NCI-H524 (cell line): ENCODE measurements at places on chromosomes 1 and 21.
A peak's percentile ranks its signal among the peaks of the same experiment; 100 is the strongest.

DNA sequence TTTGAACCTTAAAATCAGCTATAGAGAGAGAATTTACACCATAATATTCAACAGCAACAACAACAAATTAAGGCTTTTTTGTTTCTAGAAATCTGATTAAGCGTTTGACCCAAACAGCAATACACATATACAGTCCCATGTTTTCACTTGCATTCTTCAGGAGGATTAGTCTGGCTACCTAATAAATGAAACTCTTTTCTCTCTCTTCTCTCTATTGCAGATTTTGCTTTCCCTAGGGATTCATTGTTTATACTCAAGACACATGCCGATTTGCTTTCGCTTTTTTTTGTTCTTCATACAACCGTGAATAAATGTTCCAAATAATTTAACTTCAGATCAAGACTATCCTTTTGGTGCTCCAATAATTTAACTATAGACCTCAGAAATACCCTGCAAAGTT, 162.4 kb upstream of the PTBP2 start:
- no peak for DNase-seq

DNA sequence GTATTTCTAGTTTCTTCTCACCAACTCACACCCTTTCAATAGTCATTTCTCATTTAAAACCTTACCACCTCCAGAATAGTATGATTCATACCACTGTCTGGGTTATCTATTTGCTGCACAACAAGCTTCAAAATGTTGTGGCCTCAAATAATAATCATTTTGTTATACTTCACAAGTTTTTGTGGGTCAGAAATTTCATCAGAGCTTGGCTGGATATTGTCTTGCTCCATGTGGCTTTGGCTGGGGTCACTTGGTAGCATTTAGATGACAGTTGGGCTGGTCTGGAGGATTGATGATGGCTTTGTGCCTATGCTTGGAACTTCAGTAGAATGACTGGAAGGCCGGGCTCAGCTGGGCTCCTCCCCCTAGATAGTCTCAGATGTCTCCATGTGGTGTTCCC, 66.0 kb downstream of the TGFB2 start:
- no peak for DNase-seq

DNA sequence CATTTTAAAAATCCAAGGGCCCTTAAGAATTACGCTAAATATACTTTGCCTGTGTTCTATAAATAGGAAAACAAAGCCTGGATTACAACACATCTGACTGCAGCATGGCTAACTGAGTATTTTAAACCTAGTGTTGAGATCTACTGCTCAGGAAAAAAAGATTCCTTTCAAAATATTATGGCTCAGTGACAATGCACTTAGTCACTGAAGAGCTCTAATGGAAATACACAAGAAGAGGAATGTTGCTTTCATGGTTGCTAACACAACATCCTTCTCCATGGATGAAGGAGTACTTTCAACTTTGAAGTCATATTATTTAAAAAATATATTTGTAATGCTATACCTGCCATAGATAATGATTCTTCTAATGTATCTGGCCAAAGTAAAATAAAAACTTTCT, 248.3 kb upstream of the NEGR1 start:
- no peak for DNase-seq

DNA sequence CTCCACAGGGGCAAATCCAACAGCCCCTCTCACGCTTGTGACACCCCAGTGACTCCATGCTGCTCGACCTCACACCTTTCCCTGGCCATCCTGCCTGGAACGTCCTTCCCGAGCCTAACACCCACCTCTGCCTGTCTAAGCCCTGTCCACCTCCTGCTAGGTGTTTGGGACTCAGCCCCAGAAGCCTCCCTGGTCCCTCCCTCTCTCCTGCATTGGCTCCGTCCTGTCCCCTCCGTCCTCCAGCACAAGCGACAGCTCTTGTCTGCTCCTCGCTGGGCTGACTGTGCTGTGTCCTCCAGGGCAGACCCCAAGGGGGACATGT, 102.0 kb upstream of the IFFO2 start:
- DNase-seq: no peak

DNA sequence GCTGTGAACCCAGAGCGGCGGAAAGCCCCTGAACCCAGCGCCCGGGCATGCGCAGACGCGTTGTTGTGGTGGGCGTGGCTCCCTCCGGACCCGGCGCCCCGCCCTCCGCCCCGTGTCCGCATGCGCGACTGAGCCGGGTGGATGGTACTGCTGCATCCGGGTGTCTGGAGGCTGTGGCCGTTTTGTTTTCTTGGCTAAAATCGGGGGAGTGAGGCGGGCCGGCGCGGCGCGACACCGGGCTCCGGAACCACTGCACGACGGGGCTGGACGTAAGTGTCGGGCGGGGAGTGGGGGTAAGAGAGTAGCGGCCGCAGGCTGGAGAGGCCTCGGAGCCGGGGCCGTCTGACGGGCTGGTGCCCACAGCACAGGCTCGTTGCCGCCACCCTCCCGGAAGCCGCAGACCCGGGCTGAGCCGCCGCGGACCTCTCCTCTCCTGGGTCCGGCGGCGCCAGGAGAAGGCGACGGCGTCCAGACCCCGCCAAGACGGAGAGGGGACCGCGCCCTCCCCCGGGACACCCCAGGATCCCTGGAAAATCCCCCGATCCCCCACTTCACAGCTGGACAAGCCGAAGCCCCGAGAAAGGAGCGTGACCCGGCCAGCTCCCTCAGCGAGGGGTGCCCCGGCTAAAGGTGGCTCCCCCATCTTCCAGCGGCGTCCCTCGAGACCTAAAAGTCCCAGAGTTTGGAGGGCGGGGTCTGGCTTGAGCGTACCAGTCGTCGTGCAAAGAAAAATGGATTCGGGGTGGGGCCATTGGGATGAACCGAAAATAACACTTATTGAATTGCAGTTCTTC, at the start of gene TMEM50A:
TSS of gene TMEM50A (plus strand) at position 147 of the 794 bp plus-strand sequence. CDS start 2,153 bp downstream, outside the sequence.
- peak; percentile 76 for DNase-seq

DNA sequence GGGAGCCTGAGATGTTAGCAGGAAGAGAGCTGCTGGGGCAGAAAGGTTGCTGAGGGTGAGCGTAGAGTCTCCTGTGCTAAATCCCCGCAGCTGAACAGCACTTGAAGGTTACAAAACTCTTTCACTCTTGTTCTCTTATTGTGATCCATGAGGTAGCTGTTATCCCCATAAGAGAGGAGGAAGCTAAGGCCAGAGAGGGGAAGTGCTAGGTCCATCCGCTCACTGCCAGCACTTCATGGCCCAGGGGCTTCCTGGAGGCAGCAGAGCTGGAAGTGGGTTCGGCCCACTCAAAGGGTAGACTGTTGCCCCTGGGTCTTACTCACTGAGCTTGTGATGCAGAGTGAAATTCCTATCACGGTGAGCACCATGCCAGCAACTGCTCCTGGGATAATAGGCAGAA, 5.6 kb downstream of the TMEM234 start:
- DNase-seq: no peak

DNA sequence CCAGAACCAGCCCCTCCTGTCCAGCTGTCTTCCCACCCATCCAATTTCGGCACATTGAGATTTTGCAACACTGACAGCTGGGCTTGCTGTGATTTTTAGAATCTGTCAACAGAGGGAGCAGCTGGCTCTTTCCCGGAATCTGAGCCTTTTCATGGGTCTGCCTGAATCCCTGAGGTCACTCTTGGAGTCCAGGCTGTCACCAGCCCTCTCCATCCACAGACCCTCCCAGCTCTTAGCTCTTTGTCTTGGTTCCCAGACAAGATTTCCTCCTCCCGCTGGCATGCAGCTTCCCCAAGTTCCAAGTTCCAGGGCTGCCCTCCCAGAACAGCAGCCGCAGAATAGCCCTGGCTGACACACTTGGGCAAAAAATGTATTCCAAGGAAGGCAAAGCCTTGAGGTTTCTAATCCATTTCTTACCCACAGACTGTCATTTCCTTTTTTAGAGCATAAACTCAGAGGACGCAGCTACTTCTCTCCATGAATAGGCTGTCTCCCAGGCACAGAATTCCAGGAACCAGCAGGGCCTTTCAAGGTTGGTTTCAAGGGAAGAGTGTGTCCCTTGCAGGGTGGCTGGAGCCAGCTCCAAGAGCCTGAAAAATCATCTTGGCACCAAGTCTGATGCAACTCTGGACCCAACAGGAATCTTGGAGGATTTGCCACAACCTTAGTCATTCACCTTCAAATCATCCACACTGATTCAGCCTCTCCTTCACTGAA, 7.1 kb upstream of the TMEM61 start:
- peak; percentile 36 for DNase-seq

DNA sequence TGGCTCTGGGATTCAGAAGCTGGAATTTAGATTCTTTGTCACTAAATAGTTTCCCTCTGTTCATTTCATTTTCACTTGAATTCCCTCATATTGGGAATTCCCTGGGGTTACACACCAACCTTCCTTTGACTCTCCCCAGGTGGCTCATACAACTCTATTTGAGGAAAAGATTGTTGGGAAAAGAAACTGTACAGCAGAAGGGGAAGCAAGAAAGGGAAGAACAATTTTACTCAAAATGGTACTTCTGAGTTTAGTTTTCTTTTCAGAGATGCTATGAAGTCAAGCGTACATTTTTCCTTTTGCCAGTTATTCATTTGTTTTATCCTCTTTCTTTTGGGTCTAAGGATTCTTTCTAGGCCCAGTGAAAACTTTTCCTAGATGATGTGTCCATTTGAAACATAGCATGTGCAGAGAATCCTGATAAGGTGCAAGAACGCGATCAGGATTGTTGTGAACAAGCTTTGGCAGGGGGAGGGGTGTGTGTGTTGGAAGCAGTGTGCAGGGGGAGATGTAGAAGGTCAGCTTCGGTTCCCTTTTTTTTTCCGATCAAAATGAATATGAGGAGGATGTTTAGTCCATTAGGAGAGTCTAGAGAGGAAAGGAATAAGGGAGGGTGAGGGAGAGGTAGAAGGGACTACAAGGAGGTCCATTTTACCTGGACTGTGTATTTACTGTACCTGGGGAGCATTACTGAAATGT, 26.8 kb upstream of the CD1D start:
- no peak for DNase-seq

- DNase-seq: peak; percentile 29
These were observed 338.5 kb downstream of the KCTD3 start for GRCh38 chr1:215905493-215906115.

DNA sequence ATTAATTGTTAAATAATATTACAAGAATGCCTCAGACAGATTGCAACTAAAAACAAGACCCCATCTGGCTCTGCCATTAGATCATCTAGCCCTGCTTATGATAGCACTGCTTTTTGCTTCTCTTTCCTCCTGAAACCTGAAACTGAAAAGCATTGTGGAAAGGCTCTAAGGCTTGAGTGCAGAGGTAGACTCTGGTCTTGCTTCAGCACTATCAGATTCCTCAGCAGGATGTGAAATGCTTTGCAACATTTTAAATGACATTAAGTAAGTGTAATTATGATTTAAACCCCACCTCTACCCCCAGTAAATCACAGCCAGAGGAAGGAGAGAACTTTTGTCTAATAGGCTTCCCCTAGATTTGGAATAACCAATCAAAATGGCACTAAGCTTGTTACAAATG, 32.9 kb downstream of the PHC2 start:
- DNase-seq: peak; percentile 32

DNA sequence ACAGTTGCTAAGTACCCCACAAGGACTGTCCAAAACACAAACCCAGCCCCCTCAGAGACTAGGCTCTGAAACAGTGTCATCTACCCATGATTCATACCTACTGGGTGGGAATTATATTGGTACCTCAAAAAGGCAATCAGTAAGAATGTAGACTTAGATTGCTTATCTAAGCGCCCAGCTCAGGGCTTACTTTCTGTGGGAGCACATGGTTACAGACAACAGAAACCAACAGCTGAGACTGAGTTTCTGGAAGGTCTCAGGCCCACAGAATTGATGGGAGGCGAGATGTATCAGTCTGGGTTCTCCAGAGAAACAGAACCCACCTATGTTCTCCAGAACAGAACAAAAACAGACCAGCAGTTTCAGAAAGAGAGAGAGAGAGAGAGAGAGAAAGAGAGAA, 147.3 kb upstream of the KAZN start:
- DNase-seq: no peak

GRCh38 chr1:47189844-47190508, at the start of gene PDZK1IP1:
Gene PDZK1IP1 (minus strand): TSS chr1:47190036. CDS start chr1:47189932, 104 bp downstream.
- DNase-seq: no peak

- DNase-seq: no peak
These were observed 2.6 kb downstream of the COL16A1 start for GRCh38 chr1:31701091-31701736.

DNA sequence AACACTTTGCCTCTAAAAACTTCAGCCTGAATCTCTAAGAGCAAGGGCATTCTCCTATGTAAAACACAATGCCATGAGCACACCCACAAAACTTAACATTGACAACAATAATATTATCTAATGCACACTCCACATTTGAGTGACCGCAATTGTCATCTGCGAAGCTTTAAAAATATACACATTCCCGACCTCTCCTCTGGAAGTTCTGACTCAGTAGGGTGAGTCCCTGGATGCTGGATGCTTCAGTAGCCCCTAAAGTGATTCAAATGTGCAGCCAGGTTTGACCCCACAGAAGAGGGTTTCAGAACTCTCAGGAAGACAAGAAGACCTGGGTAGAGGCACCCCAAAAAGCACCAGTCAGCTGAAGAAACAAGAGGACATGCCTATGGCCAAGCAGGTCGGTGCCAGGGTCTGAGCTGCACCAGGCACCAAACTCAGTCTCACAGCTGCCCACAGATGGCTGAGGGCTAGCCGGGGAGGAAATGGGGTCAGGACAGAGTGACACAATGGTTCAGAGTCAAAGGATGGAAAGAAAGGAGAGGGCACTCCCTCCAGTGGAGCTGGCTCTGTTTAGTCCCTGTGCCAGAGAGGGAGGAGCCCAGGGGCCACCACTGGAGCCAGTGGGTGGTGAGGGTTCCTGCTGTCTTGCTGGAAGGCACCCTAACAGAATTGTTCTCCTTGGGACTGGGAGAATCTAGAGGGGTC, 17.4 kb downstream of the PIK3C2B start:
- DNase-seq: no peak

DNA sequence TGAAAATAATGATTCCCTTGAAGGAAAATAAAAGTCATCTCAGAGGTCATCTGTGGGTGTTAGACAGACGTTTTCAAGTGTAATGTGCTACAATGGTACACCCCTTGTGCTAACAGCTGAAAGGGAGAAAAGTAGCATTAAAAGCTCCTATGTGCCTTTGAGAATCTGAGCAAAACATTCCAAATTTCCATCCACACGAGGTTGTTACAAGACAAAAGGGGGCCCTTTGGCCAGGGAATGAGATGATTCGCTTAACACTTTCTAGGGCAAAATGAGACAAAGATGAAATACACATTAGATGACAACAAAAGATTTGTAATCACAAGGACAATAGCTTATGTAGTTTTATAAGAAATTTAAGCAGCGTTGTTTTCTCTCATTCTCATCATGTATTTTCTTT, 303.6 kb downstream of the LMX1A start:
- DNase-seq: no peak

GRCh38 chr21:44989537-44989886, 49.7 kb downstream of the SLX9 start:
- no peak for DNase-seq

GRCh38 chr21:20882462-20883407, 115.5 kb upstream of the NCAM2 start:
- DNase-seq: peak; percentile 74

DNA sequence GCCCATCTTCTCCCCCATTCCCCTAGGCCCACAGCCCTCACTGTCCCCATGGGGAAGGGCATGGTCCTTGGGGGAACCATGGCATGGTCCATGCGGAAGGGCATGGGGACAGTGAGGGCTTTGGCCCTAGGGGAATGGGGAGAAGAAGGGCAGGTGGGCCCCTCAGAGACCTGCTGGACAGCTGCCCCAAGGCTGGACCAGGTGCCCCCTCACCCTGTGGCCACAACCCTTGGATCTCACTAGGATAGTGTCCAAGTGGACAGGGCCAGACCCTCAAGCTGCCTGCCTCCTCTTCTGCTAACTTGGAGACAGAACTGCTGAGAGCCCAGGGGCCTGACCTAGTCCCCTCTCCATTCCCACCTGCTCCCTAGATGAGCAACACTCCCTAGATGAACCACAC, 12.4 kb upstream of the SMYD3 start:
- DNase-seq: no peak
